ENCODE measurements at places on chromosomes 6 and 20. TPM values are rescaled to one million over a fixed set of nuclear protein-coding genes. Genes with fewer than 3 reads are reported as not detected.

DNA sequence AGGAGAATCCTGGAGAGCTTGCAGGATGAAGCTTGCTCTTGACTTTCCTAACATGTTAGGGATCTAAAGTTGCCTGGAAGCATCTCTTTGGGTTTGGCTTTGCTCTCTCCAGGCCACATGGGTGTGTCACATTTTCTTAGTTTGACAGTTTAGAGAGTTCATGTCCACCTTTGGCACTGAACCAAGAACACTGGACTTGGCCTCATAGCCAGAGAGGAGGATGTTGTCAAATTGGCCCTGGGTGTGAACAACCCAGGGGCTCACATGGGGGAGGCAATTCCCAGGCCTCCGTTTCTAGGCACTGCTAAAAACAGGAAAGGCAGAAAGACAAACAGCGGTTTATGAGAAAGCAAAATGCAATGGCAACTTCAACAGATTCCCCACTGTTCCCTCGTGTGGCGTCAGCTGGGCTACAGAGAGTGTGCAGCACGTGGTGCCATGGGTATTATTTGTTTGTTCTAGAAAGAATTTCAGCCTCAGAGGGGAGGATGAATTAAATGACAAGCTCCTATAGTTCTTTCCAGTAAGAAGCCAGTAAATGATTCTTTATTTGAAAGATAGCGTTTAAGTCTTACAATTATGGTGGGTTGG, 93.9 kb downstream of the CLIC5 start:
- H3K4me3 ChIP-seq = no peak overlapping the region
- H3K27ac ChIP-seq = no peak overlapping the region
- peaks cover 5% of the 10 kb centered on the region for H3K27me3 ChIP-seq

Gene FOXQ1
- total RNA-seq = 2.0 TPM

GRCh38 chr6:69792292-69792691, 4.5 kb downstream of the LMBRD1 start:
- peaks cover 2% of the 10 kb centered on the region for H3K4me1 ChIP-seq
- H3K36me3 ChIP-seq = no peaks in the 10 kb centered on the region
- H3K4me3 ChIP-seq = no peak overlapping the region
- H3K27me3 ChIP-seq = no peaks in the 10 kb centered on the region
- peak; percentile 92 for DNase-seq

Gene C6orf163
- 11.5 TPM for total RNA-seq

Gene PDCD2
- 30.6 TPM for total RNA-seq

DNA sequence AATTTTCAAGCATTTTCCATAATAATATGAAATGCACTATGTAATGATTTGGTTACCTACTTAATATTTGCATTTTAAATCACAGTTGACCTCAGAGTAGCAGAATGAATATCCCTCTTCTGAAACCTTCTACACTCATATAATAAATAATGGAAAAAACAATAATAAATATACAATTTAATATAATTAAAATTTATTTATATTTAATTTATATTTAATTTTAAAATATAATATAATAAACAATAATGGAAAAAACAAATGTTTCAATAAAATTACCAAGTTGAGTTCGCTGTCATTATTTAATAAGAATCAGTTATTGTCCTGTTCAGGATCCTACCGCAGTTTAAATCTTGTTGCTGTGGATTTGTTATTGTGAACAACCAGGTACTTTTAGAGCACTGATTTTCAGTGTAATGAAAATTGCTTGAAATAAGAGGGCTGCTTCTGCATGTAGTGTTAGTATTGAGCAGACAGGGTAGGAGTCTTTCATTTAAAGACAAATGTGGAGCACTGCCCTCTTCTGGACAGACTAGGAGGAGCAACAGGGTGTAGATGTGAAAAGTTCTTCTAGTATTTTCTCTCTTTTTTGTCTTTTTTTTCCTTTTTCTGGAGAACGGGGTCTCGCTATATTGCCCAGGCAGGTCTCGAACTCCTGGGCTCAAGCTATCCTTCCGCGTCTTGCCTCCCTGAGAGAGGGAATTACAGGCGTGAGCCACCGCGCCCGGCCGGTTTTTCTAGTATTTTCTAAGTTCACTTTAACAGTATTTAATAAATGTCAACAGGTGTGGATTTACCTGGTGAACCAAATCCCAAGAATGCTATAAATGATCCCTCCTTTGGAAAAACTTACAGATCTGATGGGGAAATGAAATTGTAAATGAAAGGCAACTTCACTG, 13.6 kb downstream of the TRAPPC3L start:
- no peak overlapping the region for H3K4me3 ChIP-seq
- peak; percentile 76 for DNase-seq
- peaks cover 7% of the 10 kb centered on the region for H3K4me1 ChIP-seq
- no peaks in the 10 kb centered on the region for H3K27me3 ChIP-seq
- H3K27ac ChIP-seq = no peak overlapping the region

DNA sequence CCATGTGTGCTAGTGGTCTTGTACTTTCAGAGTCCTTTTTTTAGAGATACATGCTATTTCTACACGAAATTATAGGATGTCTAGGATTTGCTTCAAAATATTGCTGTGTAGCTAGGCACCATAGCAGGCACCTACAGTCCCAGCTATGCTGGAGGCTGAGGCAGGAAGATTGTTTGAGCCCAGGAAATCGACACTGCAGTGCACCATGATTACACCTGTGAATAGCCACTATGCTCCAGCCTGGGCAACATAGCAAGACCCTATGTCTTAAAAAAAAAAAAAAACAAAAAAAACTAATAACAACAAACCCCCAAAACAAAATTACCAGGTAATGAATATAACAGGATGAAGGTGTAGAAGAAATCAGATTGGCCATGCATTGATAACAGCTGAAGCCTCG, 121.7 kb downstream of the NFATC2 start:
- H3K36me3 ChIP-seq = no peaks in the 10 kb centered on the region
- no peak for DNase-seq
- H3K4me1 ChIP-seq = peaks cover 10% of the 10 kb centered on the region
- no peaks in the 10 kb centered on the region for H3K27me3 ChIP-seq

Gene OPN5
- not detected for total RNA-seq
